ENCODE measurements at places on chromosomes 11 and 22.

- DNase-seq = no peak
Measured at GRCh38 chr11:35978183-35978582, 34.3 kb downstream of the LDLRAD3 start.

- no peak for DNase-seq
Measured at GRCh38 chr11:125370561-125371389, 125.3 kb downstream of the FEZ1 start.

DNA sequence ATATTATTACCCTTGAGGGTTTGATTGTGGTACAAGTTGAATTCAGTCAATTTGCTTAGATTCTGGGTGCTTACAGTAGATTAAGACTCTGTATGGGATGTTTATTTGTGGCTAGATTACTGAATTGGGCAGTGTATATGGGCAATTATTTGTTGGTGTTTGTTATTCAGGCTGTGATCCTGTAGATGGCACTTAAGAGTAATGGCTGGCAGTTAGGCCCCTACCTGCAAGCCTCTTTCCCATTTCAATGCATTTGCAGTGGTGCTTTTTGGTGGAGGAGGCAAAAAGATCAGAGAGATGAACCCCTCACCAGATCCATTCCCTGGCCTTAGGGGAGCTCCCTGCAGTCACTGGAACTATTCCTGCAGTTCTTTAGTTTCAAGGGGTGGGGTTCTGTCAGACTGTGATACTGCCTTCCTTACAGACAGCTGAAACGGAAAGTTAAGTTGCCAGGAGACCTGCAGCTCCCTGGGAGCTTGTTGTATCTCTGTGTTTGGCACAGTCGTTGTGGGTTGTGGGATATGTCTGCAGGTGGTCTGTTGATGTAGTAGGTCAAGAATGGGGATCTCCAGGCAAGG is 199.5 kb downstream of the AASDHPPT start:
- DNase-seq = peak; percentile 50

- no peak for DNase-seq
Measured at GRCh38 chr11:77529685-77530084, 55.8 kb upstream of the PAK1 start.

- no peak for DNase-seq
Measured at GRCh38 chr11:6544921-6545850, 48.1 kb downstream of the DNHD1 start.

GRCh38 chr11:46237248-46238077 is 40.0 kb upstream of the CREB3L1 start:
- peak; percentile 61 for DNase-seq

- peak; percentile 53 for DNase-seq
Measured at GRCh38 chr11:69696749-69697468, 6.9 kb downstream of the FGF19 start.

DNA sequence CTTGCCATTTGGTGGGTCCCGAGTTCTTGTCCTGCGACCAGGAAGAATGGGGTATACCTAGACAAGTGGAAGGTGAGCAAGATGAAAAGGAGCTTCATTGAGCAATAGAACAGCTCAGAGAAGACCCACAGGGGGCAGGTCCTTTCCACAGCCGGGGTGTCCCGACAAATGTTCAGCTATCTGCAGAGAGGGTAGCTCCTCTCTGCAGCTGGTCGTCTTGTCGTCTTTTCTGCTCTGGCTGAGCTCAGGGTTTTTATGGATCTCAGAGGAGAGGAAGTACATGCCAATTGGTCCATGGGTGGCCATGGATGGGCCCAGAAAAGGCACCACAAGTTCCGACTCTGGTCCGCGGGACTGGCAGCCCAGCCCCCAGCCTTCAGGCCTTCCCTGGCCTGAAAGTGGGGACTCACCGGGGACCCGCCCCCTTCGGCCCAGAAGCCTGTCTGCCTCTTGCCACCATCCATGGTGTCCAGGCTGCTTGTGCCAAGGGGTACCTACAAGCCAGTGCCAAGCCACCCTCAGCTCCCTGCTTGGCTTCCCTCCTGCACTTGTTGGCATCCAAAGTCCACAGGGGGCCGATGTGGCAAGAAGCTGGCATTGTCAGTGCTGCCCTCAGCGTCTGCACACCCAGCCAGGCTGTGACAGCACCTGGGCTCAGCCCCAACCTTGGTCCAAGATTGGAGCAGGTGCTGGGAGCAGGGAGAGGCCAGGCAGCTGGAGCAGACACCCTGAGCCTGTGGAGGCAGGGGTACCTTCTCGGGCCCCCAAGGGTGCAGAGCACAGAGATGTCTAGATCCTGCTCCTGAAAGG is 438.9 kb downstream of the TBC1D22A start:
- no peak for DNase-seq

DNA sequence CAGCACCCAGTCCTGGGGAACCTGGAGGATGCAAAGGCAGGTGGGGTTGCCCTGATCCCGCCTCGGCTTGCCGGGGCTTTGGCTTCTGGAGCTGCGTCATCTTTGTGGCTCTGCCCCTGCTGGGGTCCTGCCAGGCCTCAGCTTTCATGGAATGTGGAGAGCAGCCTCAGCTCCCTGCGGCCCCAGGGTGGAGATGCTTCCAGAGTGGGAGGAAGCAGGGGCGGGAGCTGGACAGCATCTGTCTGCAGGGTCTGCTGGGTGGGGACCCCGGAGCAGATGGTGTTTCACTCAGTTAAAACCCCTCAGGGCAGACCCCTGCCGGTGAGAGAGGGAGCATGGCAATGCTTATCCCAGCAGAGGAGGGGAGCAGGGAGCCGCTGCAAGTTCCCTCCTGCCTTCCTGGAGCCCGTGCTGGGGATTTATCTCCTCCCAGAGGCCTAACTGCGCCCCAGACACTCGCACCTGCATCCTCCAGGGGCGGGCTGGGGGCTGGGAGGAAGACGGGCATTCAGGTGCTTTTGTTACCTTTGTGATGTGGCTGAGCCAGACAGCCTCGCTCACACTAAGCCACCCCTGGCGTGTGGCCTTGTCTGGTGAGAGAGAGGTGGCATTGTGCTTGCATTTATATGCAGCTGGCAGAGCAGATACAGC is 15.7 kb downstream of the GRIK4 start:
- DNase-seq = peak; percentile 67

DNA sequence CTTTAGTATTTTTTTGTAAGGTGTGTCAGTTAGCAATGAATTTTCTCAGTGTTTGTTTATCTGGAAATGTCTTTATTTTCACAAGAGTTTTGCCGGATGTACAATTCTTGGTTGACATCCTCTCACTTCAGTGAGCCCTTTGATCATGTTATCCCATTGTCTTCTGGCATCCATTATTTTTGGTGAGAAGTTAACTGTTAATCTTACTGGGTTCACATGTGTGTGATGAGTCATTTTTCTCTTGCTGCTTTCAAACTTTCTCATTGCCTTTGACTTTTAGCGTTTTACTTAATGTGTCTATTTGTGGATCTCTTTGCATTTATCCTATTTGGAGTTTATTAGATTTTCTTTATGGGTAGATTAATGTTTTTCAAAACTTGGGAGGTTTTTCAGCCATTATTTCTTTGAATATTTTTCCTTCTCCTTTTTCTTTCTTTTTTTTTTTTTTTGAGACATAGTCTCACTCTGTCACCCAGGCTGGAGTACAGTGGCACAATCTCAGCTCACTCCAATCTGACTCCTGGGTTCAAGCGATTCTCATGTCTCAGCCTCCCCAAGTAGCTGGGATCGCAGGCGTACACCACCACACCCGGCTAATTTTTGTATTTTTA is 100.5 kb upstream of the RRM1 start:
- no peak for DNase-seq

- DNase-seq = no peak
Measured at GRCh38 chr11:35373284-35373933, 45.9 kb downstream of the SLC1A2 start.

DNA sequence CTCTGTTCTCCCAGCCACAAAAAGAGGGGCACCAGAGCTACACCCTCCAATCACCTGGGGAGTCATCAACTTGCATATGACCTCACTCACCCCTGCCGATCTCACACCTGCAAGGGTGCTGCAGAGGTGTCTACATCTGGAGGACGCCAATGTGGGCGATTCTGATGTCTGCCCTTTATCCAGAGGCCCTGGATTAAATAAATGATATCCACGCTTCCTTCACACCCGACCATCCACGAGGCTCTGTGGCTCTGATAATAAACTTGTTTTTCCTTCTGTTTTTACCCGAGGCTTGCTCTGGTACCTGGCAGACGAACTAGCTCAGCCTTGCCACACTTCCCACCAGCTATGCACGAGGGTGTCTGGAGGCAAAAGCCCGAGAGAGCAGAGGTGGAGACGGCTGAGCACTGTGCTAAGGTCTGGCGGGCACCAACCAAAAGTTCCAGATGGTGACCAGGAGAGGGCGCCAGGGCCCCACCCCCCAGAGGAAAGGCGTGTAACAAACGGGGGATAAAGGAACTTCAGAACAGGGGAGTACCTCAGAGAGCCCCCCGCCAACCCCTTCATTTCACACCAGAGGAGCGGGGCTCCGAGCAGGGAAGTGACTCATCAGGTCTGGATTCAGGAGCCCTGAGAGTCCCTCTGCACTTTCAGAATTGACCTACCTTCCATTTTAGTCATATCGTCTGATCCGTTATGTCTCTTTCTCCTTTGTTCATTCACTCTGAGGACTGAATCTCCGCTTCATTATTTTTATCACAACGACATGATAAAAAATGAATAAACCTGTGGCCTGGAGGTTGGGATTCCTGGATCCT is 13.5 kb downstream of the SCN3B start:
- peak; percentile 33 for DNase-seq

GRCh38 chr11:109264128-109264527 is 157.9 kb upstream of the C11orf87 start:
- no peak for DNase-seq

- no peak for DNase-seq
Measured at GRCh38 chr11:86134580-86135318, 65.9 kb upstream of the PICALM start.

GRCh38 chr22:30893434-30894370 is 74.9 kb downstream of the MORC2 start:
- DNase-seq = no peak

DNA sequence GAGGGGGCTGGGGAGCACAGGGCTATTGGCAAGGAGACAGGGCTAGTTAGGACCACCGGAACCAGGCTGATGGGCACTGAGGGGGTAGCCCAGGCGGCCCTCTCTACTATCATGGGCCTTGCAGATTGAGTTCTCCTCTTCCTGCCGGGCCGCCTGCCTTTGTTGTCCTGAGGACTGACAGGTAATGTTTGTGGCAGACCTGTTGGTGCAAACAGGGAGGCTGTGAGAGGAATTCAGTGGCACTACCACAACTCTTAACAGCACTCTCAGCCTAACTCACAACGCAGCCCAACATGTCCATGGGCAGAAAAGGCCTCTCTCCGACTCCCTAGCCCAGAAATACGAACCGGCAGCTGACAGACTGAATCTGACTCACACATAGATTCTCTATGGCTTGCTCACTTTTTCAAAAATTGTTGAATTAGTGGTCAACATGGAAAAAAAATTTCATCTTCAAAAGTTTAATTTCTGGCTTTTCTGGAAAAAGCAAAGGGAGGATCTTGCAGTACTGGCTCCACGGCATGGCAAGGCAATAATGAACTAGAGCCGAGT is 11.4 kb downstream of the KCNJ5 start:
- no peak for DNase-seq

- peak; percentile 88 for DNase-seq
Measured at GRCh38 chr11:12963792-12964536, 45.2 kb upstream of the RASSF10 start.

- peak; percentile 70 for DNase-seq
Measured at GRCh38 chr11:84909740-84910139, 717.4 kb downstream of the DLG2 start.

DNA sequence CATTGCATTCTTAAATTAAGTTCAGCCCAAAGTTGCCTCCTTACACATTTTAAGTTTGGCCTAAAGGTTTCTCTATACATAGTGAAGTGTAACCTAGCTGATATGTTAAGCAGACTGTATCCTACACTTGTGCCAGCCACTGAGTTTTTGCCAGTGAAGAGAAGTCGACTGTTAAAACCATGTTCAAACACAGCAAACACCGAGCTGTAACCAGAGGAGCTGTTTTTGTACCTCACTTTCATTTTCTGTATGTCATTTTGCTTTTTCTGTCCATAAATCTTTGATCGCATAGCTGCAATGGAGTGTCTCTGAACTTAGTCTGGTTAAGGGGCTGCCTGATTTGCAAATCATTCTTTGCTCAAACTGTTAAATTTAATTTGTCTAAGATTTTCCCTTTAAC is 403.7 kb downstream of the LUZP2 start:
- DNase-seq = no peak

DNA sequence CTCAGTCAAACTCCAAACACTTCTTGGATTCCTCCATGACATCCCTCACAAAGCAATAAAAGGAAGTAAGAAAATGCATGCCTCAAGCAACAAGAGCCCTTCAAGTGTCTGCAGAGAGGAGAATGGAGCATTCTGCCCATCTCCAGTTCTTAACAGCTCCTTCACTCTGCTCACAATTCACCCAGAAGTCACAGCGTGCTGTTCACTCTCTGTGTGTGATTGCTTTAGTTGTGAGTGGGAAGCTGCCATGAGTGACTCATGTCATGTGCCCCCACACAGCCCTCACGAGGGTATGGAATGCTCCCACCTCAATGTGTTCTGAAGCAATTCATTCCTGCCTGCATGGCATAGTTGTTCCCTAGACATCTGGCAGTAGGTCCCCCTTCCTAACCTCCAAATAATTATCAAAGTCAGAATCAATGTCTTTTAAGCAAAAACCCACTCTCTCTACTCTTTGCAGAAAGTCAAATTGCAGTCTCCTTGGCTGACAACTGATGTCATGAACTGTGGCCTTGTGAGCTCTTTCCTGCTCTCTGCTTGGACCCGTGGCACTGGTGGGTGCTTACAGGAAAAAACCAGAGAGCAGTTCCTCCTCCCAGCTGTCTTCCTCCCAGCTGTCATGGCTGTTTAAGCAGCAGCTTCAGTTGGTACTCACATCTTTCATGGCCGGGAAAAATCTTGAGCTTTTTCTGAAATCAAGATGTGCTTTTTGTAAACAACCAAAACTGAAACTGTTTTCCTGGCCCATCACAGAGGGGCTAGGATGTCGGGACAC is 112.1 kb upstream of the SPON1 start:
- peak; percentile 63 for DNase-seq

DNA sequence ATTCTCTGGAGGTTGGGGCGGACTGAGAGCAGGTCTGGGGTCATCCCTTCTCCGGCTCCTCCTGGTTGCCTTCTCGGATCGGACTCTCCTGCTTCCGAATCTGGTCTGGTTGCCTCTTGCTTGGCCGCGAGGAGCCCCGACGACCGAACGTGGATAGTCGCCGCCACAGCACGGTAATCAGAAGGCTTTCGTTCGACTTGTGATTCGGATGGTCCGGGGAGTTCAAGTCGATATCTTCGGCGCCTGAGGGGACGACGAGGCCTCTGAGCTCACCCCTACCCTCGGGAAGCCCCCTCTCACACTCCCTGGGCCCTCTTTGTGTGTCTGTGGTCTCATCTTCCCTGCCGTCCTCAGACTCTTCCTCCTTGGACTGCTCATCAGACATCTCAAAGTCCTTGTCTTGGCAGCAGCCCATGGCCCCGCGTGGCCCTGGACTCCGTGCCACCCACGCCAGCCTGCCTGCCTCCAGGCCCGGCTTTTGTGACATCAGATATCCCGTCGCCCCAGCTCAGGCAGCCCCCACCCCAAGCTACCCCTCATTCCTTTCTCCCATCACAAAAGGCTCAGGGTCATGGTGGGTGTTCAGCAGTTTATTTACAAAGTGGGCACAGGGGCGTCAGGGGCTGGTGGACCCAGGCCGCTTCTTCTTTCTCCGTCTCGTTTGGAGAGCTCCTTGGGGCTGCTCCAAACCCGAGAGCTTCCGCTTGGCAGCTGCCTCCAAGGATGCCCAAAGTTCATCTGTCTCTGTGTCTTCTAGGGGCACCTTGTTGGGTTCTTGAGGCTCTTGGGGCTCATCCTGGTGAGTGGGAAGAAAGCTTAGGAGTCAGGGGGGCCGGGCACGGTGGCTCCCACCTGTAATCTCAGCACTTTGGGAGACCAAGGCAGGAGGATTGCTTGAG is at the start of gene TEX54:
TEX54 (minus strand) TSS at position 506 of the 899 bp plus-strand sequence.
- DNase-seq = no peak

- no peak for DNase-seq
Measured at GRCh38 chr22:30949934-30950660, 18.5 kb downstream of the MORC2 start.
